DMS153 (cell line): ENCODE measurements at places on chromosomes 7 and 10.
A peak's percentile ranks its signal among the peaks of the same experiment; 100 is the strongest.

DNA sequence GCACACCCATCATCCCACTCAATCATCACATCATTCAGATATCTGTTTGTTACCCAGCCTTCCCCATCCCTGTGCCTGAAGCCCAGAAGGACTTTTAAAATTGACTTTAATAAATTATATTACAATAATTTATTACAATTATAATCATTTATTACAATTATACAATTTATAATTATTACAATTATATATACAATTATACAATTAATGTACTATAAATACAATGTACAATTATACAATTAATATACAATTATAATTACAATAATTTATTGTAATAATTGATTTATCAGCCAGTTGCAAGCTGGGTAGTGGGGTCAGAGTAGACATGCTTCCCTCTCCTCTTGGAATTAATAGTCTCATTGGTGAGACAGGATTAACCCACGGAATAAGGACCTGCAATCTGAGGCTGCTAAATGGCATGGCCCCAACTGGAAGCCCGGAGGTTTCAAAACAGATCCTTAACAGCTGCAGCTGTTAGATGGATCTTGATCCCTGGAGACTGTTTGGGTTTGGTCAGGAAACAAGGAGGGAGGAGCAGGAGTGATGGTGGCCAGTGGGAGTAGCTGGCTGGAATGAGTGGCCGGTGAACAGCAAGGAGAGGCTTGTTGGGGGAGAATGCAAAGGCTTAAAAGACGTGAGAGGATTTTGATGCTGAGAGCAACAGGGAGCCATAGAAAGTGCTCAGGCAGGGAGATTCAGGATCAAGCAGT is 402.8 kb upstream of the PODXL start:
- no peak for DNase-seq

GRCh38 chr10:12513775-12514673 is 164.7 kb downstream of the CAMK1D start:
- peak; percentile 63 for DNase-seq

- no peak for DNase-seq
Measured at GRCh38 chr7:33926535-33926934, 21.2 kb downstream of the BMPER start.

DNA sequence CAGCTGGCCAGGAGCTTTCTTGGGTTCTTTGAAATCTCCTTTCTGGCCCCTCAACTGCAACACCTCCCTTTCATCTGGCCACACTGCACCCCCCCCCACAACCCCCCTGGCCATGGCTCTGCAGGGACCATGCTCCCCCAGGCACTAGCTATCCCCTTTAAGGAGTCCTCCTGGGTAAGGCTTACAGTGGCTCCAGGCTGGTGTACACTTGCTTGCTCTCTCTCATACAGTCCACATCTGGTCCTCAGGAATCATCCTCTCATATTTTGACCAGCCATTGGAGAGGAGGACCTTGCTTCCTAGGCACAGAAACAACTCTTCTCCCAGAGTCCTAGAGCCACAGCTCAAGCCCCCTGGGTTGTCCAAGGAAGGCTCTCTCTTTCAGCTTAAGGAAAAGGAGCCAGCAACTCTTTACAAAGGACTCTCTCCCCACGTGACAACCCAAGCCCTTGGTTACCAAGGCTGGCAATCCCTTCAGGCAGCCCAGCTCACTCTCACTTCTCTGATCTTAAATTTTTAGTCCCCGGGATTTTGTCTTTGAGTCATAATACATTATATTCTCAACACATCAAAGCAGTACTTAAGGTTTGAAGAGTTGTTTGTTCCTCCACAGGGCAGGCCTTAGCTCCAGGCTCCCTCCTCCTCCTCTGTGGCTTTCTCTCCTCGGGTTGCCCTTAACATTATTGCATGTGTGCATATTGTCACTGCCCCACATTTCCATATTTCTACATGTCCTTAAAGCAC is 9.9 kb downstream of the GARIN1A start:
- DNase-seq = no peak

DNA sequence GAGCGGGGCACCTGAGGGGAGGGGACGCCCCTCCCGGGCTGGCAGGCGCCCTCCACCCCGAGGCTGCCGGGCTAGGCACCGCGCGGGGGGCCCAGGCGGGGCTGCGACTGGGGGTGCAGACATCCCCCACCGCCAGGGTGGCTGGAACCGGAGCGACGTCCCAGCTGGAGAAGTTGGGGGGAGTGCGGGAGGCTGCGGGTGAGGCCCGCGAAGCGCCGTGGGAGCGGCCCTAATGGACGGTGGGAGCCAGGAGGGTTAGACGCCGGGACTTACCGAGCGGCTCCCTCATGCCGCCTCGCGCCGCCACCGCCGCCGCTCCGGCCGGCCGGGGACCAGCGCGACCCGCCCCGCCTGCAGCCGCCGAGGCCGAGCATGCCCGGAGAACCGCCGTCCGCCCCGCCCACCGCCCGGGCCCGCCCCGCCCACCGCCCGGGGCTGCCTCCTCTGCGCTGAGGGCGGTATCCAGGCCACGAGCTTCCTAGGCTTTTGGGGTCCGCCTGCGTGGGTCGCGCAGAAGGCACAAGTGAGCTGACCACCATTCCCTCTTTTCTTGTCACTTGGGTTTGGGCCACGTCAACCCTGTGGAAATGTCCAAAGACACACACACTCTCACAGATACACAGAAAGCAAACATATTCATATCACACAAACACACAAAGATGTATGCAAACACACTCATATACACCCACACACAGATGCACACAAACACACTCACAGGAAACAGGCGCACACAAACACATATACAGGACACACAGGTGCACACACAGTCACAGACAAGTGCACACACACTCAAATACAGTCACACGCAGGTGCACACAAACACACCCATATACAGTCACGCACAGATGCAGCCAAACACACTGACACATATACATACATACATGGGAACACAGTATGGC is at the start of gene JCAD:
JCAD (minus strand) TSS at position 378 of the 899 bp plus-strand sequence. CDS start 11,774 bp downstream, outside the sequence.
- no peak for DNase-seq

DNA sequence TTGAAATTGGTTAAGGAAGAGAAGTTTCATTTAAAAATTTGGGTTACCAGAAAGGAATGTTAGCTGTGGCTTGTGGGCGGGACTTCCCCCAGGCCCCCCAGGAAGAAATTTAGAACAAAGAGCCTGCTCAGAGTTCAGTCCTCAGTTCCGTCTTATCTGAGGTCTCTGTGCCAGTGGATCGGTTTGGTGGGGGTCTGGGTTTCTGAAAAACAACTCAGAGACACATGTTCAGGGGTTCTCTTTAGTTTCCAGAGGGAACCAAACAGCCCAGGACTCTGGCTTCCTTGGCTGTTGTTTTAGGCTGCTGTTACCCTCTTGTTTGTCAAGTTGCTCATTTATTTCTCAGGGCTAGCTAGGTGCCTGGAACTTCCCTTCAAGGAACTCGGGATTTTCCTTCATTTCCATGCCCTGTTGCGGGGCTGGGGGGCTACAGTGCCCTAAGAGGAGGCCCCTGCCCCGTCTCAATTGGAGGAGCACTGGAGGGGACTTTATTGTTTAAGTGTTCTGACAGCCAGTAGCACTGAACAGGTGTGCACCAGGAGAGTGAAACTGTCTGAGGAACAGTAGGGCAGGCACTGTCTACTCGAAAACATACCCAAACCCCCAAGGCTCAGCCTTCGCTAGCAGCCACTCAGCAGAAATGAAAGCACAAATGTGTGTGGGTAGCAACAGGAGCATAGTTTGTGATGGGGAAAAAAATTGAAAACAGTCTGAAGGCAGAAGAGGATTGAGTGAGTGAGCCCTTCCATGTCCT is 59.9 kb downstream of the ALOX5 start:
- no peak for DNase-seq

DNA sequence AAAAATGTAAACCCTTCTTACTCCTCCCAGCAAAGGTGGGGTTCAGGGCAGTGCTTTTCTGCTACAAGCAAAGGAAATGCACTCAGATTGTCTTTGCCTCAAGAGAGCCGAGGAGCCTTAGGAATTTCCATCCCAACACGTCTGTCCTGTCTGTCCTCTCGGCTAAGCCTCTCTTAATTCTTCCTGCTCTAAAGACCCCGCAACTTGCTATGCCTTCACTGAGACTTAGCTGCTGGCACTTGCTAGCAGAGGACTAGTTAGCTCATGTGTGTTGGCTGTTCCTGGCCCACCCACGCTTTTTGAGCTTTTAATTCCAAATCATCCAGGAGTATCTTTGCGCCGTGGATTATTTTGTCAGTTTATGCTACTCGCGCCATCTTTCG is 481 bp upstream of the NPM3 start:
- DNase-seq = no peak

DNA sequence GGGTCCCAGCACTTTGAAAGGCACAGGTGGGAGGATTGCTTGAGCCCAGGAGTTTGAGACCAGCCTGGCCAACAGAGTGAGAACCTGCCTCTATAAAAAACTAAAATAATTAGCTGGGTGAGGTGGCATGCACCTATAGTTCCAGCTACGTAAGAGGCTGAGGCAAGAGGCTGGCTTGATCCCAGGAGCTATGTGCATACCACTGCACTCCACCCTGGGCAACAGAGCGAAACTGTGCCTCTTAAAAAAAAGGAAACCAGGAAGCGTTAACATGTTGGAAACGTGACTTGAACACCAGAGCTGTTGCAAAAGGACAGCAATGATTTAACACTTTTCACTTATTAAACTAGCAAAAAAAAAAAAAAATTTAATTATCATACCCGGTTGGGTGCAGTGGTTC is 12.6 kb downstream of the BAZ1B start:
- DNase-seq = no peak

DNA sequence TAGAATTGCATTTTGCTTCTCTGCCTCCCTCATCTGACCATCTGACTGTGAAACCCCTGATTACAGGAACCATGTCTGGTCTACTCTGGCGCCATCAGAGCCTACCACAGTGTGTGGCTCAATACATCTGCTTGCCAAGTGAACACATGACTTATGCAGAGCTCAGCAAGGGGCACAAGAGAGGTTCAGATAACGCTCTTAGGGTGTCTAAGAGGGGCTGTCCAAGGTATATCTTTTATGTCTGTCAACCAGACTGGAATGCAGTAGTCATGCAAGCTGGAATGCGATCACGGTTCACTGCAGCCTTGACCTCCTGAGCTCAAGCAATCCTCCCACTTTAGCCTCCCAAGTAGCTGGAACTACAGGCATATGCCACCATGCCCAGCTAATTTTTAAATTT is 10.3 kb upstream of the RRP12 start:
- no peak for DNase-seq

DNA sequence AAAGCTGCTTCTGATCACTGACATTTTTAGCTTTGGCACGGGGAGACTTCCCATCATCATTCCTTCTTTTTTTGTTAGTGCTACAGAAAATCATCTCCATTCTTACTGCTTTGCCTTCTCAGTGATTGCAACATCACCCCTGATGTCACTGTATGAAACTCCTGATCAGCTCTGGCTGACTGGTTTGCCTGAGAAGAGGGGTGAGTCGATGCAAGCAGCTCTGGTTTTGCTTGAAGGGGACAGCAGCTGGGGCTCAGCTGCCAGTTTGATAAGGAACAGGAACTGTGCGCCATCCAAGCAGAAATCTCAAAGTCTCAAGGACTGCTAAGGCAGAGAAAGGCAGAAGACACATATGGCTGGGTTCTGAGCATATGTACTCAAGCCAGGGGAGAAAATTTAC is 808.5 kb upstream of the CELF2 start:
- DNase-seq = no peak

DNA sequence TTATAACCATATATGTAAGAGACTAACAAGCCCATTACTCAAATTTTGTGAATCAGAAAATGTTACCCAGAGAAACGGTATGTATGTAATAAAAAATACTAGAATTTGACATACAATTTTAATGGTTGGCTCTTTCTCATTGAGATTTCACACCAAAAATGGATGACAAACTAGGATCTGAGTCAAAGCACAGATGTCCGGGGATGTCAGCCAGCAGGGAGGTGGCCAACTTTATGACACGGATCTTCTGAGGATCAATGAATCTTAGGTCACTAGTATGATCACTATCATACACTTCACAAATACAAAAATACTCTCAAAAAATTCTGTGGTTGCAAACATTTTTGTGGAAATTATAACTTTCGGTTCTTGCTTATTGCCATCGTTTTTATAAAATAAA is 173.5 kb upstream of the NFE2L3 start:
- DNase-seq = no peak

- no peak for DNase-seq
Measured at GRCh38 chr10:22245567-22245966, 27.8 kb upstream of the EBLN1 start.

GRCh38 chr10:132634241-132634946 is 96.8 kb downstream of the INPP5A start:
- DNase-seq = no peak

GRCh38 chr7:117098457-117098856 is 145.2 kb downstream of the ST7 start:
- DNase-seq = no peak

DNA sequence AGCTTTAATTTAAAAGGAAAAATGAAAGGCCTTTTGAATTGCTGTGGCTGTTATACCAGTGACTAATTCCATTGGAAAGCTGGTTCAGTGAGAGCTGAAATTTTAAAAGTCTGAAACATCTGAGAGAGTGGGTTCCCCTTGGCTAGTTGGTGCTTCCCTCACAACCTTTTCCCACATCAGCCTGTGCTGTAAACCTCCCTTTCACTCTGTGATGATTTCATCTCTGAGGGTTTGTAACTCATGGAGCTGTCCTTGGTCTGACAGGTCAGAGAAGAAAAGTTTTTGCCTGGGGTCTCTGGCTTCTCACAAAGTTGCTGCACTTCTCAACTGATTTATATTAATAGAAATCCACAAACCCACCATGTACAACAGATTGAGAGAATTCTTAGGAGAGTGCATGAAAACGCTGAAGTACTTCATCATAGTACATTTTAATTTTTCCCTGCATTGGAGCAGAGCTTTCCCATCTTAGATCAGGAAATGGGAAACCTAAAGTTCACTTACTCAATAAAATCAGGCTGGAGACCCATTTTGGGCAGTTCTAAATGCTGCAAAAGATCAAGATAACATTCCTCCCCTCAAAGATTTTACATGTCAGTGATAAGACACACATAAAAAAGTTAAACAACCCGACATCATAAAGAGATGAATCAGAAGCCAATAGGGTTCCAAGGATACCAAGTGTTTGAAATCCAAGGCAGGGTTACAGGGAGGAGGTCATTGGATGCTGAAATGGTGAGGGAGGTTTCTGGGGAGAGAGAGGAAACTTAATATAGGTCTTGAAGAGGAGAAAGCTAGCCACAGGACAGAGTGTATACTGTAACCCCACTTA is 157.0 kb upstream of the MKLN1 start:
- DNase-seq = no peak

DNA sequence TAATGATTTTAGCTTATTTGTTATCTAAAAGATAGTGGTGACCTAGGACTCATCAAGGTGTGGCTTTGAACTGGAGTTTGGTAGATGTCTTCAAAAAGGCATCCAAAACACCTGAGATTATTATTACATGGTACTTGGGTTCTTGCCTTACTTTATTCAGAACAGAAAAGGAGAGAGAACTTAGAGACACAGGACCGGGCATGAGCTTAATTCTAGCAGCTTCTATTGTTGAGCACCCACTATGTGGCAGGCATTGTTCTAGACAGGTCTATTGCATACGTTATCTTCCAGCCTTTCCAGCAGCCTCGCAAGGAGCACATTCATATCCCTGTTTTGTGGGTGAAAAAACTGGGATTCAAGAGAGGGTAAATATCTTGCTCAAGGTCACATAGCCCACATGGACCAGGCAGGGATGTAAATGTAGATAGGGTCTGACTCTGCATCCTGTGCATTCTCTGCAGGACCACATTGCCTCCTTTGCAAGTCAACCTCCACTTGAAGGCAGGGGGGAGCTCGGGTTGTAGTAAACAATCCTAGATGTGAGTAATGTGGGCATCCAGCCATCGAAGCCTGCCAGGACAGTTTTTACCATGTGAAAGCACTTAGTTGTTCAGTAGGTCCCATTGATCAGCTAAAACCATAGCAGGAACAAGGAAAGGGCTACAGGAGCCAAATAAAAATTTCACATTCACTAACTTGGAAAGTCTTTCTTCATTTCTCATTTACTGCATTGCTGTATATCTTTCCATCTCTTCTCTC is 551.4 kb downstream of the LRMDA start:
- no peak for DNase-seq
